Mucosa of gallbladder (tissue), 1 donor: ENCODE measurements at places on chromosomes 4 and X. TPM values are rescaled to one million over a fixed set of nuclear protein-coding genes. Genes with fewer than 3 reads are reported as not detected.

The NPY1R gene
- total RNA-seq, result 6.3 TPM

The MAGEH1 gene
- 24.6 TPM for total RNA-seq

The RAP1GDS1 gene
- 33.4 TPM for total RNA-seq

The TIMM8A gene
- 6.6 TPM for total RNA-seq

The RTL9 gene
- 0.17 TPM for total RNA-seq

The ZDHHC15 gene
- 1.5 TPM for total RNA-seq

The RAB9B gene
- total RNA-seq, result 5.7 TPM

The PLP1 gene
- total RNA-seq, result 13.8 TPM

The NHSL2 gene
- 13.6 TPM for total RNA-seq

The NWD2 gene
- 0.09 TPM for total RNA-seq

The LRRC66 gene
- 1.9 TPM for total RNA-seq

The CDS1 gene
- 40.2 TPM for total RNA-seq

The SMIM10L2A gene
- 1.9 TPM for total RNA-seq

The JAKMIP1 gene
- total RNA-seq, result 0.37 TPM

The ART3 gene
- total RNA-seq, result 1.6 TPM

The TRIM60 gene
- not detected for total RNA-seq

The OTUD5 gene
- 57.3 TPM for total RNA-seq

The TLR6 gene
- 4.3 TPM for total RNA-seq

The CYBB gene
- total RNA-seq, result 41.8 TPM

The NDP gene
- 0.23 TPM for total RNA-seq

The SERTM2 gene
- 0.06 TPM for total RNA-seq

The HTN1 gene
- total RNA-seq, result not detected

The BTK gene
- total RNA-seq, result 8.2 TPM

The RAB40AL gene
- total RNA-seq, result 0.63 TPM

The CYP2U1 gene
- total RNA-seq, result 8.1 TPM

The FAM47E gene
- total RNA-seq, result 13.8 TPM

The SLC25A43 gene
- 4.3 TPM for total RNA-seq

The PPP4R3C gene
- not detected for total RNA-seq

The DGKK gene
- not detected for total RNA-seq

The HSFX4 gene
- total RNA-seq, result not detected

The ARSJ gene
- total RNA-seq, result 21.6 TPM

The GCNA gene
- total RNA-seq, result 2.0 TPM

The RHOXF2B gene
- total RNA-seq, result not detected

The SLC10A4 gene
- total RNA-seq, result 0.43 TPM

The RHOXF2 gene
- total RNA-seq, result not detected

The MAP7D3 gene
- total RNA-seq, result 6.3 TPM

The ANKRD17 gene
- total RNA-seq, result 60.8 TPM

The MED12 gene
- 43.2 TPM for total RNA-seq

The UGT2B11 gene
- total RNA-seq, result 26.2 TPM

The GNRHR gene
- not detected for total RNA-seq
